Activated gamma-delta T cell treated with Interleukin-2 at 50 U/mL for 16 hours (primary cell): ENCODE measurements at places on chromosomes 1 and 21.

DNA sequence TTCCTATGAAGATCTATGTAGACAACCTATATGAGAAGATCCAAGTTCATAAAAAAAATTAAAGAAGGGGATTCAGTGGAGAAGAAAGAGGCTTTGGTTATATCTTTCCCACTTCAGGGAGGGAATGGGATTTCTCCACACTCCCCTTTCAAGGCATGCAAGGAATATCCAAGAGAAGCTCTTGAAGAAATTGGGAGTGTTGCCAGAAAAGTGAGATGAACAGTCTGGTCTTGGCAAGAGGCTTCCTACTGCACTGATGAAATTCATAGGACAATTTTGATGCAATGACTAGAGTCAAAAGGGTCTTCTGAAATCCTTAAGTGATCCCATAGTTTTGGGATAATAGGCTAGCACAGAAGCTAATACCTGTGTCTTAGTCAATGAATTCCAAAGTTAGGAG, 153.0 kb downstream of the KCTD3 start:
- no peak for DNase-seq

GRCh38 chr1:81590171-81590570, 210.6 kb upstream of the ADGRL2 start:
- DNase-seq: no peak

DNA sequence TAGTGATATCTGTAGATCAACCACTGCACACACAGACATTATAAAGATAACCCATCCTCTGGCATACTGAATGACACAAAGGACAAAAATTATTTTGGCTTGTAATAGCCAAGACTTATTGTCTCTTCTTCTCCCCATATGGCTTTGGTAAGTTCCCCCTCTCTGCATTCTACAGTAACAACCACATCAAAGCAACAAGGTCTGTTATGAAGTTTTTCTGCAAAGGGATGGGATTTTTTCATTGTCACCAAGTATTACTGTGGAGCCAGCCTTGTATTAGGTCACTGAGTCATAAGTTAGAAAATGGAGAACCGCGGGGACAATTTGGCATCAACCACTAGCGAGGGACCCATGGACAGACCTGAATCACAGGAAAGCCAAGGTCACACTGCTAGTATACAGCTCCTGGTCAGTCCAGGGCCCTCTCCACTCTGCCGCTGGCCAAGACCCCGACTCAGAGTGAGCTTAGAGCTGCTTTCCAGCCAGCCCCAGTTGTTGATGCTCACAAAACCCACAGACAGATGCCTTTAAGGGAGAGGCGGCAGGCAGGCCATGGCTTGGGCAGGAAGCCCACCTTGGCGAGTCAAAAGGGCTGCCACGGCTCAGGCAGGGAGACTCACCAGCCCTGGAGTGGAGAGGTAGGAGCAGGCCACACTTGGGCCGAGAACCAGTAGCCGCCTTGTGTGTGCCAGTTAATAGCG, 6.0 kb downstream of the PABPC4 start:
- no peak for DNase-seq

- DNase-seq: no peak
These were observed 134.7 kb downstream of the KAZN start for GRCh38 chr1:14733048-14733778.

GRCh38 chr1:20486457-20487235, 636 bp upstream of the CAMK2N1 start:
- no peak for DNase-seq
